ENCODE measurements at places on chromosomes 2 and 18.

DNA sequence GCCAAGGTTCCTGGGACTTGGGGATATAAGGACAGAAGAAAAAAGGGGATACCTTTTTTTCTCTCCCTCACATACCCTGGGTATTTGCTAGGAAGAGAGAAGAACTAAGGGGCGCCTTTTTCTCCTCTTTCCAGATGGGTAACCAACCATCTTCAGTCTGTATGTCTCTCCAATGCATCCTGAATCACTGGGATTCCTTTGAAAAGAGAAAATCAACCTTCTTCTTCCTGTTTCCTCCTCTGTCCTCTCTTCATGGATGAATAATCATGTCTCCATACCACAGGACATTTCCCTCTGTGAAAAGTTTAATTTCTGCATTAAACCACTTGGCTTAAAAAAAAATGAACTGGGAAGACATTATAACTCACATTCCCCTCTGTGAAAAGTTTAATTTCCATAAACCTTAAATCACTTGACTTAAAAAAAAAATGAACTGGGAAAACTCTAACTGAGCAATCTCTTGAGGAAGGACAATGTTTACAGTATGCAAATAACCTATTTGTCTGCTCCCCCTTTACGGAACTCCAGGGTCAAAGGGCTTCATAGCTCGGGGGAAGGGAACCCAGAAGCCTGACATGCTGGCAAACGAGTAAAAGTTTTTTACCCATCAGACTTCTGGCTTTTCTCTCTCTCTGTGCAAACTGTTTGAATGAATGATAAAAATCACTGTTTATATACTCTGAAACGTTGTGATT lies 56.7 kb upstream of the FAM98A start:
- DNase-seq, result no peak

DNA sequence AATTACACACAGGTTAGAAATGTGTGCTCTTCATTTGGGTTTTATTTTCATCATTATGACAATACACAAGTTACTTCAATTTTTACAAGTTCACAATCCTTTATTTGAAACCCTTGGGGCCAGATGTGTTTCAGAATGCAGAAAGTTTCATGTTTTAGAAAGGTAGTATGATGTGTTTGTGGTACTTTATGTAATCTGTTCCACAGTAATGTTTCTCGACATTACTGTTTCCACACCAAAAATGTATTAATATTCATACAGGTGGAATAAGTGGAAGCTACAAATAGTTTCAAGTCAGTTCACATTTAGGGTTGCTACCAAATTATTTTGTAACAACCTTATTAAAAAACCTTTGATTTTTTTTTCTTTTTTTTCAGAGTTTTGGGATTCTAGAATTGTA lies 10.4 kb downstream of the UBE2E3 start:
- no peak for DNase-seq

GRCh38 chr2:158635961-158636601 lies 159.0 kb upstream of the DAPL1 start:
- no peak for DNase-seq

DNA sequence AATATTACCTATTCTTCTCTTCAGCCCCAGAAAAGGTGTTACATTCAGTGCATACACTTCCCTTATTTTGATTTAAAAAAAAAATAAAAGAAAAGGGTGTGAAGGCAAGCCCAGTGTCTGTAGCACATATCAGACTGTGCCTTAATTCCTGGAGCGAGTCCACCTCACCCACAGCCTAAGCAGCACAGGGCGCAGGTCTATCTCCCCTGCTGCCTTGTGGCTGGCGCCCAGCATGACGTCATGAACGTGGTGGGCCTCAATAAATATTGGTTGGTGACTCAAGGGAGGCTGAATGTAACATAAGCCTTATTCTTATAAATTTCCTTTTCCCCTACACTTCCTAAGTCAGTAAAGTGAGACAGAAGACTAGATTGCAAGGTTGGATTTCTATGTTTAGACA lies 26.4 kb downstream of the ST3GAL5 start:
- DNase-seq, result no peak

- no peak for DNase-seq
Observed at GRCh38 chr2:201108341-201108740, 7.6 kb upstream of the CFLAR start.

- no peak for DNase-seq
Observed at GRCh38 chr2:120602251-120602650, 133.4 kb upstream of the GLI2 start.

DNA sequence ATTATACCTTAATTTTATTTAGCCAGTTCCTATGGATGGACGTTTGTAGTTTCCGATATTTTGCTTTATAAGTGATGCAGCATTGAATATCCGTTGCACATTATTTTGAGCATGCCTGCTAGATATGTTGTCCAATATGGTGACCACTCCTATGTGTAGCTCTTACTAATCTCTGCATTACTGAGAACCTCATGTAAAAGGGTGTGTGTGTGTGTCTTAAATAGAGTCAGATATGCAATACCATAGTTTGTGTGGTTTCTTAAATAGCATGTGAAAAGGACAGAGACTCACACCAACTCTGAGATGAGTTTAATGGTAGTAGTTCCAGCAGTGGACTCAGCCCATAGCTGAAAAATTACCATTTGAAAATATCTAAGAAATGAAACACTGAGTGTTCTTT lies 32.3 kb downstream of the CD8A start:
- no peak for DNase-seq

GRCh38 chr2:231970461-231970860 lies 8.9 kb downstream of the DIS3L2 start:
- DNase-seq, result no peak

- no peak for DNase-seq
Observed at GRCh38 chr2:32008805-32009515, 1.8 kb downstream of the MEMO1 start.

DNA sequence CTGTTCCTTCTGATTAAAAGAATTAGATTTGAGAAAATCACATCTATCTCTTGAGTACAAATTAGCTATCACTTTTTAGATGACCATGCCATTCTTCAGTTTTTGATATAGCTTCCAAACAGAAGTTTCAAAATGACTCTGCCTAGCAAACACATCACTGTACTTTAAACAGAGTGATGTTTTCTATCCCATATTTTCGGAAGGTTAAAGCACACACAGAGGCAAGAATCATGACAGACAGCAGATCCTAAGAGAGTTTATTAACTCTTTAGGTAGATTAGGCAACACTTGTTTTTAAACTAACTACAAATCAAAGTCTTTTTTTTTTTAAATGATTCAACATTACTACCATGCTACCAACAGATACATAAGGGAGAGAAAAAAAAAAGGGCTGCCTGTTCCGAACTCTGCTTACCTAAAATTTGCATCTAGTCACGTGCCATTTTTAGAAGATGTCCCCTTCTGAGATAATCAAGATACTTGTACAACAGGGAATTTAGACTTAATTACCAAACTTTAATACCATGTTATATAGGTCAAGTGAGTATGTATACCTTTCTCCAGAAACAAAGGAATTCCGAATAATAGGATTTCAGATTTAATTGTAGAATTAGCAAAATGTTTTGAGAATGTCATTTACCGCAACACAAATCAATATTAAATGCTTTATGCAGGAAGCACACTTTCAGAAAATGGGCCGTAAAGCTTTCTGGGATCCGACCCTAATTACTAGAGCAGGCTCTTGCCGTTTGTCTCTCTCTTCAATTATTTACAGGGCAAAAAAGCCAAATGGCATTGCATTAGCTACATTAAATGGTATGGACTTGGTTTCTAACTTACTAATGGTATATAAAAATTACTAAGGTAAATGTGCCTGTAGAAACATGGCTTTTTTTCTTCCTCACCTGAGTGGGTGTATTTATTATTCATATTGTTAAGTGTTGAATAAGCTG lies 2.6 kb downstream of the RBMS1 start:
- no peak for DNase-seq

- no peak for DNase-seq
Observed at GRCh38 chr2:14619441-14619840, 13.1 kb upstream of the LRATD1 start.

GRCh38 chr2:4914551-4914950 lies 777.6 kb upstream of the SOX11 start:
- no peak for DNase-seq

DNA sequence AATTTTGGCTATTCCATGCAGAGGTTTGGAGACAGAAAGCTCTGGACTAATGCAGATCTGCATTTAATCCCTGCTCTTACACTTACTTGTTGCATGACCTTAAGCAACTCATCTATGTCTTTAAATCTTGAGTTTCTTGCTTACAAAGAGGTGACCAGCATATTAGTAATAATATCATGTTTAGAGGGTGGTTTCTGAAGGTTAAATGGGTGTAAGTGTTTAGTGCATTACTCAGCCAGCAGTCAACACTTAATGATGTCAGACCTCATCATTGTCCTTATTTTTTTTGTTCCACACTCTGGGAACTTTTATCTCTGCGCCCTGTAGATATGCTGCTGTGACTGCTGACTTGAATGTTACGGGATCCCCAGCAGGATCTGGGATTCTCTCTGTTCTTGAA lies 1.7 kb downstream of the IL1RL1 start:
- no peak for DNase-seq

- DNase-seq, result no peak
Observed at GRCh38 chr18:3806656-3807055, 356.7 kb downstream of the TGIF1 start.

GRCh38 chr18:25929787-25930186 lies 160.6 kb downstream of the SS18 start:
- DNase-seq, result no peak

GRCh38 chr18:58255701-58256311 lies 211.8 kb downstream of the NEDD4L start:
- DNase-seq, result no peak

GRCh38 chr2:148726228-148726627 lies 81.7 kb downstream of the EPC2 start:
- DNase-seq, result no peak

DNA sequence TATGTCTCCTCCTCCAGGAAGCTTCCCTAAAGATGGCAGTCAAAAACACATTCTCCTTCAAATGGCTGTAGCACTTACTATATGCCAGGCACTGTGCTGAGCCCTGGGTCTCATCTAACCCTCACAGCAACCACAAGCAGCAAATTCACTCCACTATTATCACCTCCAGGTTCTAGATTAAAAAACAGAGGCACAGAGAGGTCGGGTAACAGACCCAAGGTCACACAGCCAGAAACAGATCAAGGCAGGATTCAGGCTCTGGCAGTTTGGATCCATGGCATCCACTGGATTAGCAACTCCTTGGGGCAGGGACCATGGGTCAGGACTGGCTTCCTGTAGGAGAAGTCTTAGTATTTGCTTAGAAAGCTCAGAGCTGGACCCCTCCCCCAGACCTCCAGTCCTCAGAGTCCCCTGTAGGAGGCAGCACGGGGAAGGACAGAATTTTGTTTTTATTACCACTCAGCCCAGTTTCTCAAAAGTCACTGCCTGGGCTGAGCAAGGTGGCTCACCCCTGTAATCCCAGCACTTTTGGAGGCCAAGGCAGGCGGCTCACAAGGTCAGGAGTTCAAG lies 34.4 kb downstream of the ZFP36L2 start:
- DNase-seq, result no peak

DNA sequence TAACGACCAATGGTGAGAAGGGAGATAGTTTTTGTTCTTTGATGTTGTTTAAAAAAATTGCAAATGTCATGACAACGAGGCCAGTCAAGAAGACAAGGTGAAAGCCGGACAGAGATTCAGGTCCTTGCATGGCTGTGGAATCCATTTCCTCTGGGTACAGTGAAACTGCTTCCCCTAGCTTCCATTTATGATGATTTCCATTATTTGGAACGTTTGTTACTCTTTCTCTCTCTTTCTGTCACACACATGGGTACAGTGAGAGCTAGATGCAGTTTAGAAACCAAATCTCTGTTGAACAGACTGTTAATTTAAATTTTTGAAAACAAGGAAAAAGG lies 57.4 kb upstream of the MSH2 start:
- DNase-seq, result no peak

DNA sequence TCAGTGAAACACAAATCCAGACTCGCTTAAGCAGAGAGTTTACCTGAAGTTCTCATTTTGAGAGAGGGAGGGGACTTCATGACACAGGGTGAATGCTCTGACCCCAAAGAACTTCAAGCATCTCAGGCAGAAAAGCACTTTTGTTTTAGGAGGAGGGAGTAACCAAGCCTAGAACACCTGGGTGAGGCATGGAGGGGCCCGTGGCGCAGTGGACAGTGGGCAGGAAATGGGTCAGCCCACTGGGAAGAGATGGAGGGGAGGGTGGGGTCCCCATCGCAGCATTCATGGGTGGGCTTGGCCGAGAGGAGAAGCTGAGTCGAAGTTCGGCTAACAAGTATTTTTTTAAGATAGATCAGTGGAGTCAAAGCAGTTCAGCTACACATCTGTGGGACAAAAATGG lies 67.9 kb downstream of the SH3YL1 start:
- no peak for DNase-seq

GRCh38 chr18:74567822-74568221 lies 29.8 kb upstream of the ZNF407 start:
- DNase-seq, result no peak

- no peak for DNase-seq
Observed at GRCh38 chr2:225891771-225892170, 492.3 kb downstream of the NYAP2 start.

DNA sequence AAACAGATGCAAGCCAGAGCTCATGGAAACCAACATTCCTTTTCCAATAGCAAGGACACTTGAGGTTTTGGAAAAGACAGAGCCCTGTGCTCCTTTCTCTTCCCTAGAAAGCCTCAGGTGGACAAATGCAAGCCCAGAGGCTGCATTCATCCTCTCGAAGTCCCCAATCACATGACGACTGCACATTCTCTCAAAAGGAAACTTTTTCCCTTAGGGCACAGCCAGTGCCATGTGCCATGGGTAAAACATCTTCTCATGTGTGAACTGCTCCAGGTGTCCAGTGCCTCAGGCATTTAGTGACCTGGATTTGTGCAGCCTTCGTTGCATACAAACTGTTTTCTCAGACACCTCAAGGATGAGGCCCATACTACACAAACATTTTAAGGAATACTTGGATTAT lies 140.7 kb downstream of the LAMA1 start:
- no peak for DNase-seq

DNA sequence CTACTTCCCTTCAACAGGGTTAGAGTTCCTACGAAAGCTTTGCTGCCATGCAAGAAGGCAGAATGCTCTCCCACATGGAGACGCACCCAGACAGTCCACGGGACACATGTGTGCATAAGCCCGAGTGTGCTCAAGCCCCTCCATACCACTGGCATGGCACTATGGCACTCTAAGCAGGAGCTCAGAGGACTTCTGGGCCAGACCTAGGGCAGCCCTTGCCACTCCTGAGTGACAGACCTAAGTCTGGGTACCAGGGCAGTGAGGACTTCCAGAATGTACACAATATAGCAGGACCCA lies 11.4 kb upstream of the ARID5A start:
- DNase-seq, result no peak

GRCh38 chr2:72210470-72210869 lies 62.8 kb upstream of the CYP26B1 start:
- DNase-seq, result no peak

- no peak for DNase-seq
Observed at GRCh38 chr18:36786686-36787085, 42.1 kb downstream of the TPGS2 start.

Data from stimulated activated CD8-positive, alpha-beta memory T cell treated with anti-CD3 and anti-CD28 coated beads, Interleukin-15, amount 100 ng/mL, for 24 hours (primary cell).